ENCODE measurements at places on chromosomes 4 and X.

- no peak for DNase-seq
These were observed 220.9 kb downstream of the MAML3 start for GRCh38 chr4:139933104-139933503.

DNA sequence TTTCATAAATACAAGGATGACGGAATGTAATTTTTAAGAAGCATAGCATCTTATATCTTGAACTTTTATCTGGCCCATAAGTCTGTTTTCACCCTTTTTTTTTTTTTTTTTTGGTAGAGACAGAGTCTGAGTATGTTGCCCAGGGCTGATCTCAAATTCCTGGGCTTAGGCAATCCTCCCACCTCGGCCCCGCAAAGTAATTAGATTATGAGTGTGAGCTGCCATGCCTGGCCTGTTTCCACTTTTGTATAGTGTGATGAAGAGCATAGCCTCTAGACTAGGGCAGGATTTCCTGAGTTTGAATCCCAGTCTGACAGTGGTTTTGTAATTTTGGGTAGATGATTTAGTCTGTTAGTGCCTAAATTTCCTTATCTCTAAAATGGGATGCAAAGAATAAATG is 11.0 kb downstream of the STIM2 start:
- DNase-seq, result no peak

- DNase-seq, result no peak
These were observed 84.0 kb downstream of the RTL9 start for GRCh38 chrX:110442635-110443034.

GRCh38 chrX:51798701-51799100 is 55.5 kb downstream of the GSPT2 start:
- DNase-seq, result peak; percentile 26

GRCh38 chr4:8594097-8595038 is 1.8 kb downstream of the CPZ start:
- DNase-seq, result peak; percentile 16

DNA sequence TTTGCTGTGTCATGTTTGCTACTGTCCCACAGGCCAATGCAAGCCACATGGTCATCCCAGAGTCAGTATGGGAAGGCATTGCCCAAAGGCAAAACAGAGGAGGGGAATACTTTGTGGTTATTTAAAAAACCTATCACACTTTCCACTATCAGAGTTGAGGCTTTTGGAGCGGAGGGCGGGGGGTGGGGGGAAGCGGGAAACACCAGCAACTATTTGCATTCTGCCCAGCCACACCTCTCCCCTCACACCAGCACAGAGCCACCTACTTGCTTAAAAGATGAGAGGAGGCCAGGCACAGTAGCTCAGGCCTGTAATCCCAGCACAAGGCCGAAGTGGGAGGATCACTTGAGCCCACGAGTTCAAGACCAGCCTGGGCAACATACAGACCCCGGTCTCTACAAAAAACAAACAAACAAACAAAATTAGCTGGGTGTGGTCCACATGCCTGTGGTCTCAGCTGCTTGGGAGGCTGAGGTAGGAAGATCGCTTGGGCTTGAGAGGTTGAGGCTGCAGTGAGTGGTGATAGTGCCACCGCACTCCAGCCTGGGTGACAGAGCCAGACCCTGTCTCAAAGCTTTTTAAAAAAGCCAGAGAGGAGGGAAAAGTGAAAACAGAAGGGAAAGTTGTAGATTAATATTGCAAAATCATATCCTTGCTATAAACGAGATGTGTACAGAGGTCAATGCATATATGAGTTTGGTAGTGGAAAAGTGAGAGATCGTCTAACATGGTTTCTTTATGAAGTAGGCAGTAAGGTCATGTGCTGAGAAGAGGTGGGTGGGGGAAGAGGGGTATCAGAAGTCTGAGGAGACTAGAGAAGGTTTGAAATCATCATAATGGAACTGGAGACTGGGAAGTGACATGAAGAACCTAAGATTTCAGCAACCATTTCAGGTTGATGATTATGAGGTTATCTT is 1.9 kb upstream of the CHST7 start:
- no peak for DNase-seq

GRCh38 chr4:38071801-38072431 is 111.7 kb downstream of the PTTG2 start:
- no peak for DNase-seq

DNA sequence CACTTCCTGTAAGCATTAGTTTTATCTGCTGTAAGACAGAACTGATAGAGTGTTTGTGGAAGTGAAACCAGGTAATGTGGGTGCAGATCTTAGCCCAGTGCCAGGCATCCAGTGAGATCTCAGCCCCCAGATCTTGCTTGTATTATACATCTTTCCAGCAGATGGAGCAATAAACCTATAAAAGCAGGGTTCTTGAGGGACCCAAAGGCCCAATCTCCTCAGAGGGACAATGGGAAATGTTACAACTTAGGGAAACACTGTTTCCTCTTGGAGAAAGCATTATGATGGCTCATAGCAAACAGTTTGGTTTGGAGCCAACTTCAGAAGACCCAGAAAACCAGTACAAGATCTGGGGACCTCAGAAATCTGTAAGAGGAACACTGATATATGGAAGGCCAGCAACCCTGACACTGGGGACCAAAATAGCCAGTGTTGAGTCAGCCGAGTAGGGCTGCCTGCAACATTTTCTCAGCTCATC is 206.3 kb downstream of the SLC7A11 start:
- peak; percentile 27 for DNase-seq

DNA sequence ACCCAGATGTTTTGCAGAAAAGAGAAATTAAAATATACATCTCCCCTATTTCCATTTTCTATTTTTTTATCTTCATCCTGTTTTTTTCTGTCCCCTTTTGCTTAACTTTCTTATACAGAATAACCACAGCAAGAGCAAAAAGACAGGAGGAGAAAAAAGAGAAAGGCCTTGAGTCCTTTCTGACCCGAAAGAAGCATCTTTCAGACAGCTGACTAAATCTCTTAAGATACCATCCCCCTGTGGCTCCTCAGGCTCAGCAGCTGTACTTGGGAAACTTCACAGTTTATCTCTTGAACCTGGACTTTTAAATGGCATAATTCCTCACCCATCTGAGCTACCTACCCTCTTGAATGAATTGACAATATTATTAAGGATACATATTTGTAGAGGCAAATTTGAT is 100.2 kb downstream of the FIP1L1 start:
- no peak for DNase-seq

- no peak for DNase-seq
These were observed 664.0 kb upstream of the IGFBP7 start for GRCh38 chr4:57774171-57774570.

- no peak for DNase-seq
These were observed 952.9 kb downstream of the FAT4 start for GRCh38 chr4:126267689-126268088.

- DNase-seq, result no peak
These were observed 371.7 kb downstream of the BCOR start for GRCh38 chrX:39725928-39726619.

- peak; percentile 47 for DNase-seq
These were observed 4.0 kb upstream of the PCDH7 start for GRCh38 chr4:30716158-30716557.

DNA sequence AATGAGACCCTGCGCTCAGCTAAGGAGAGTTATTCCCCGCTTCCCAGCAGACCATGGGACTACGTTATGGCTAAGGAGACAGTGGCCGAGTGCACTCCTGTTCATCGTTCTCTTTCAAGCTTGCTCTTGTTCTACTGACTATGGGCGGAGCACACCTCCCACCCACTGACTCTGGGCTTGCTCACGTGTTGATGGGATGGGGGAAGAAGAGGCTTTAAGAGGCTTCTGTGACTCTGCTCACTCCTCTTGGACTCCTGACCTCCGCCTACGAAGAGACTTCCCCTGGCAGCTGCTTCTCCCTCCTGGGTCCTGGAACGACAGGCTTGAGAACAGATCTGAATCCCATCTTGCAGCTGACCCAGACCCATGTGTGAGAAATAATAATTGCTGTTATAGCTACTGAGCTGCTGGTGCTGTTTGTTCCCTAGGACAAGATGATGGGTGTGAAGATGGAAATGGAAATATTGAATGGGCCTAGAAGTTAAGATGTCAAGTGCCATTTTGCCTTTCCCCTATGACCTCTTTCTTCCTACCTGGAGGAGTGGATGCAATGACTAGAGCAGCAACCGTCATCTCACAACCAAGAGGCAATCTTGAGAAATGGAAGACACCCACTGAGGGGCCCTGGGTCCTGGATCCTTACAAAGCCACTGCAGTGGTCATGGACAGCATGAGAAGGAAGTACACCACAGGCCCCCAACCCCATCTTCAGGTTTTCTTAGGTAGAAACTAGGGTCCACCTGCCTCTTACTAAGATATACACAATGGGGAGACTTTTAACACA is 38.7 kb upstream of the IRAK1 start:
- no peak for DNase-seq

DNA sequence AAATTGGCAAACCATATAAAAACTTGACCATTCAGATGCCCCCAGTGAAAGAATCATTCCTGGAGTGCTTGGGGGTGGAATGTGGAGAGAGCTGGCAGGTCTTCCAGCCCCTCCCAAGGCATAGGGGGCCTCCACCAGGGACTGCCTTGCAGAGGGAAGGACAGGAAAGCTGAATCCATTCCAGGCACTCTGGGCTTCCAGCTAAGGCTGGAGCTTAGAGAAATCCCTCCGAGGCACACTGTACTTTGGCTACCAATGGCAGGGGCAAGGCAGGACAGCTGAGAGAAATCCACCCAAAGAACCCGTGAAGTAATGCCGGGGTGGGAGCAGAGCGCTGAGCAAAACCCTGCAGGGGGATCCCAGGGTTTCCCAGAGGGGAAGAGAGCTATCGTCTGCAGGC is 4.0 kb downstream of the CENPU start:
- no peak for DNase-seq

GRCh38 chrX:111560801-111561200 is 49.4 kb downstream of the SERTM2 start:
- DNase-seq, result no peak

DNA sequence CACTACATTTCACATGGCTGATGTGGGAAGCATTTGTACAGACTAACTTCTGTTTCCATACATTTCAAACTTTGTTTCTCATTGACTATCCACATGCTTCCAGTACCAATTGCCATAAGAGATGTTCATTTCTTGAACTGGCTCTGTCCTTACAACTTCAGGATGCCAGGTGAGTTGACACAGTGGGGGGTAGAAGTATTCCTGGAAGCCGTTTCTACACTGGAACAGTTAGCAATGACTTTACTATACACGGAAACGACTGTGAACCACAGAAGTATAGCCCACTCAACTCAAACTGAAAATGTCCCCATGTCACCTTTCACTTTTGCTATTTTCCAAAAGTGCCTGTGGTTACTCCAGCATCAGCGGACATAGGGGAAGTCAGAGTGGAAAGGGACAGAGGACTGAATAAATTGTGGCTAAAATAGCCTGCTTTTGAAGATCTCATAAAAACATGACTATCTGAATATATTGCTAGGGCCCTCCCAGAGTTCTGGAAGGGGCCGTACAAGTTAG is 38.0 kb upstream of the DSPP start:
- no peak for DNase-seq

DNA sequence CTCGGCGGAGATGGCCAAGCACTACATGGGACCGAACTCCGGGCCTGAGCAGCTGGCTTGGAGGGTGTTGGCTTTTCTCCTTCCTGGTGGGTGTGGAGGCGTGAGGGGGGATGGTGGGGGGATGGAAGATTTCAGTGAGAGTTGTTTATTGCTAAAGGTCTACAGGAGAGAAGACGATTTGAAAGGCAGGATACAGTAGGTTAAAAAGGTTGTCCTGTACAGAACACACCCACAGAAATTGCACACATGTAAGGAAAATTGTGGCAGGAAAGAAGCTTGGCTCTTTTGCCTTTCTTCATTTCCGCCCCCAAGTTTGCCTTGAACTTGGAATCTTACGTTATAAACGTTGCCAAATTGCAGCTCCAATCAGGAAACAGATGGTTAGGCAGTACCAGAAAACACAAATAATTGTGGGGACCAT is 74.1 kb upstream of the STOX2 start:
- no peak for DNase-seq

DNA sequence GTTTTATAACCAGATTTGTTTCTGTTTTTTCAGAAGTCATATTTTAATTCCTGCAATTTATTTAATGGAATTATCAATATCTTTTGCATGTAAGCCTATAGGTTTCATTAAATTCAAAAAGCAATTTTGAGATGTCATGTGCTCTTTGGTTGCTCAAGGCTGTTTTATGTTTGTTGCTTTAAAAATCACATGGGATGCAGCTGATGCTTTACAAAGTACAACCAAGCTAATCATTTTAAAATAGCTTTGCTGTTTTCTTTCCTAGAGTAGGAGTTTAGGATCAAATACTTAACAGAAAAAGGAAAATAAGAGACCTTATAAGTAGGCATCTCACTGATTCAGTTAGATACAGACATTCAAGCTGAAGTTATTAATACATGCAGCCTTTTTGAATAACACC is 11.3 kb downstream of the CPEB2 start:
- DNase-seq, result no peak

GRCh38 chr4:43757147-43757546 is 691.5 kb downstream of the KCTD8 start:
- no peak for DNase-seq

- DNase-seq, result no peak
These were observed 12.4 kb downstream of the EDNRA start for GRCh38 chr4:147493307-147493706.

DNA sequence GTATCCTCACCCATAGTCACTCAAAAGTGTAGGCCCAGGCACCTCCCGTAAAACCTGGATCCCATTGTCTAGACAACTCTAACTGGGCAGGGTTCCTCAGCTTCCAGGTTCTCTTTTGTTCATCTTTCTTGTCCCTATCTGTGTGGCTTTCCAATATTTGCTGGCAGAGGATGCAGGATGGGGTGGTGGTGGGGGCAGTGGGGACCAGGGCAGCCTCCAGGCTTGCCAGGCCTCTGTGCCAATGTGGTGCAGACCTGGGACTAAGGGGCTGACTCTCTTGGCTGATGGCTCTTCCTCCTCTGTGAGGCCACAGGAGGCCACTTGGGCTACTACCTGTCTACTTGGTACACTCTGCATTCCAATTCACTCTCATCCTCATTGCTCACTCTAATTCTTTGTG is 76.4 kb downstream of the NBDY start:
- DNase-seq, result no peak

DNA sequence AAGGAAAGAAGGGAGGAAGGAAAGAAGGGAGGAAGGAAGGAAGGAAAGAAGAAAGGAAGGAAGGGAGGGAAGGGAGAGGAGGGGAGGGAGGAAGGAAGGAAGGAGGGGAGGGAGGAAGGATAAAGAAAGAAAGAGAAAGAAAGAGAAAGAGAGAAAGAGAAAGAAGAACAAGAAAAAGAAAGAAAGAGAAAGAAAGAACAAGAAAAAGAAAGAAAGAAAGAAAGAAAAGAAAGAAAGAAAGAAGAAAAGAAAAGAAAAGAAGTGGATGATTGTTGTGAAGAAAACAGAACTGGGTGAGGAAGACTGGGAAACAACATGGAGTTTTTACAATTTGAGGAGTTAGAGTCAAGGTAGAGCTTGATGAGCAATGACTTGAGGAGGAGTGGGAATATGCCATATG is 78.0 kb downstream of the EIF4E start:
- DNase-seq, result no peak
